ENCODE measurements at places on chromosomes 7 and 10. TPM values are rescaled to one million over a fixed set of nuclear protein-coding genes. Genes with fewer than 3 reads are reported as not detected.

CYP2E1 gene
- total RNA-seq = 2.1 TPM

DNA sequence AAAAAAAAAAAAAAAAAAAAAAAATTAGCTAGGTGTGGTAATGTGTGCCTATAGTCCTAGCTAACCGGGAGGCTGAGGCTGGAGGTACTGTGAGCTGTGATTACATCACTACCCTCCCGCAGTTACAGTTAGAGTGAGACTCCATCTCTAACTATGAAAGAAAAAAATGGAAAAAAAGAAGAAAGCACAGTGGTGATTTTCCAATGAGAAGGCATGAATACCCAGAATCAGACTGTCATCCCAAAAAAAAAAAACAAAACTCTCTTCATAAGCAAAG, 269.9 kb upstream of the MKLN1 start:
- peak; percentile 59 for DNase-seq
- peaks cover 67% of the 10 kb centered on the region for H3K4me1 ChIP-seq
- H3K4me3 ChIP-seq = no peak overlapping the region
- H3K36me3 ChIP-seq = no peaks in the 10 kb centered on the region
- H3K27ac ChIP-seq = peak overlapping the region; percentile 96

EIF5AL1 gene
- 0.76 TPM for total RNA-seq

DNA sequence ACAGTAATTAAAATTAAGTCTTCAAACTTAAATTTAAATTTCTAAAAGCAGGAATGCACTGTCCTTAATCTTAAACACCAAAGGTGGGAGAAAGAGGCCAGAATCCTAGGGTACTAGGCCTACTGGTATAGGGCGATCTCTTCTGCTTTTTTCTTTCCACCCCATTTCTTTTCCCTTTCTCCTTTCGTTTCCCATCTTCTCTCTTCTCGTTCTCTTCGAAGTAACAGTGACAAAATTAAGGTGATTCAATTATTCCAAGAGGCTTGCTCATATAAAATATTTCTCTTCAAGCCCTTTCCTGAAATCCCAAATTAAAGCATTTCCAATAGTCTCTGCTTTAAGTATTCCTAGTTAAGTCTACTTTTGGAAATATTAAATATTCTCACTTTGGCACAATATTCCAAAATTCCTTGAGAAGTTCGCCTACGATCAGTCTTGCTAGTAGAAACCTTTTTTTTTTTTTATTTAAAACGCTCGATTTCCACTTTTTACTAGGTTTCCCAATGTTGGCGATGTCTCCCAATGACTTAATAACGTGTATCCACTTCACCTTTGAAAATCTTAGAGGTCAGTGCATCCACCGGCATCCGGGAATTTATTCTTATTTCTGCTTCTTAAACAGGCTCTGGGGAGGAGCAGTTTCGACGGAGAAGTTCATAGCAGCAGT, 765 bp upstream of the LCOR start:
- H3K4me3 ChIP-seq = peak overlapping the region; percentile 75
- H3K4me1 ChIP-seq = peaks cover 32% of the 10 kb centered on the region
- no peaks in the 10 kb centered on the region for H3K36me3 ChIP-seq
- H3K27ac ChIP-seq = peak overlapping the region; percentile 82

- H3K4me1 ChIP-seq = no peaks in the 10 kb centered on the region
- no peak overlapping the region for H3K4me3 ChIP-seq
- H3K27ac ChIP-seq = no peak overlapping the region
Observed at GRCh38 chr10:91313796-91314485, 93.5 kb downstream of the PCGF5 start.

GIMAP8 gene
- total RNA-seq = 0.47 TPM

MYO1G gene
- total RNA-seq = 107 TPM

DNA sequence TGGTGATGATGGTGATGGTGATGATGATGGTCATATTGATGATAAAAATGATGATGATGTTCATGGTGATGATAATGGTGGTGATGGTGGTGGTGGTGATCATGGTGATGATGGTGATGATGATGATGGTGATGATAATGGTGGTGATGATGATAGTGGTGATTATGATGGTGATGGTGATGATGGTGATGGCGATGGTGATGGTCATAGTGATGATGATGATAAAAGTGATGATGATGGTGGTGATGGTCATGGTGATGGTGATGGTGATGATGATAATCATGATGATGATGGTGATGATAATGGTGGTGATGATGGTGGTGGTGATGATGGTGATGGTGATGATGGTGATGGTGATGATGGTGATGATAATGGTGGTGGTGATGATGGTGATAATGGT, 478.7 kb downstream of the TYW1 start:
- no peak overlapping the region for H3K4me3 ChIP-seq
- H3K4me1 ChIP-seq = no peaks in the 10 kb centered on the region
- H3K36me3 ChIP-seq = no peaks in the 10 kb centered on the region
- H3K27me3 ChIP-seq = no peaks in the 10 kb centered on the region
- H3K27ac ChIP-seq = no peak overlapping the region

ABLIM1 gene
- total RNA-seq = 148 TPM

HECW1 gene
- not detected for total RNA-seq

ELN gene
- total RNA-seq = not detected
